ENCODE measurements at places on chromosomes 13 and 19. TPM values are rescaled to one million over a fixed set of nuclear protein-coding genes. Genes with fewer than 3 reads are reported as not detected.

COX7A1 gene
- 0.79 TPM for total RNA-seq

GRCh38 chr13:70835371-70835770, 727.1 kb upstream of the KLHL1 start:
- no peak for DNase-seq

SPRY2 gene
- total RNA-seq: 12.9 TPM

PEAK3 gene
- 0.37 TPM for total RNA-seq

DNA sequence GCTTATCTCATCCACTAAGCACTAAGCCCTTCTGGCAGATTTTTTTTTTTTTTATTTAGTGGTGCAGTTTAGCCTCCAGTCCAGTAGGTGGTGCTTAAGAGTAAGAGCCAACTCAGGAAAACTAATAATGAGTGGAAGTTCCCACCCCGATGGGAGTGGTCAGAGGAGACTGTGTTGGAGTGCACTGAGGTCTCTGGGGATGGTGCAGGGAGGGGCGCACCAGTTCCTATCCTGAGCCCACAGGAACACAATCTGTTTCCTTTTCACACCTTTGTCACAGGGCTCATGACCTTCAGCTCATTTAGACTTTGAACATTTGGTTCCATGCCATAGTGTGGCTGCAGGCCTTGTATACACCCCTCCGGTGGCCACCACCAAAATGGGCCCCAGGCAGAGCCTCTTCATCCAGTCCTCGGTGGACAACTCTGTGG, 367.4 kb downstream of the SPRY2 start:
- DNase-seq: peak; percentile 18

MISP gene
- total RNA-seq: 1.1 TPM

LILRB5 gene
- 4.4 TPM for total RNA-seq

GRCh38 chr13:100707818-100708740, 33.5 kb upstream of the TMTC4 start:
- no peak for DNase-seq

DNA sequence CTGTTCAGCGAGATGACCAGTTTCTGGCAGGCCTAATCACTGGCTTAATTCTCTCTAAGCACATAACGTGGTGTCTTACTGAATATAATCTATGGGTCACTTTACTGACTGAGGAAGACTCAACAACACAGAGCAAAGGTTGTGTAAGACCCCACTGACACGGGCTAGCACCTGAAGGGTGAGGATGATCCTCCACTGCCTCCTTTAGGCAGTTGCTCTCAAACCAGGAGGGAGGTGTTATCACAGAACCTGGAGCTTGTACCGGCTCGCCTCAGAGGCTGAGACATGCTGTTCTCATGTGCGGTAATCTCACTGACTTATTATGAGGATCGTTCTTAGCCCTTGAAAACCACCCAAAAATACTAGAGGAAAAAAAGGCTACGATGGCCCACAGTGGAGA, 28.3 kb downstream of the RCBTB2 start:
- peak; percentile 37 for DNase-seq

GRCh38 chr13:41356786-41357185, 45.7 kb downstream of the NAA16 start:
- no peak for DNase-seq

DNA sequence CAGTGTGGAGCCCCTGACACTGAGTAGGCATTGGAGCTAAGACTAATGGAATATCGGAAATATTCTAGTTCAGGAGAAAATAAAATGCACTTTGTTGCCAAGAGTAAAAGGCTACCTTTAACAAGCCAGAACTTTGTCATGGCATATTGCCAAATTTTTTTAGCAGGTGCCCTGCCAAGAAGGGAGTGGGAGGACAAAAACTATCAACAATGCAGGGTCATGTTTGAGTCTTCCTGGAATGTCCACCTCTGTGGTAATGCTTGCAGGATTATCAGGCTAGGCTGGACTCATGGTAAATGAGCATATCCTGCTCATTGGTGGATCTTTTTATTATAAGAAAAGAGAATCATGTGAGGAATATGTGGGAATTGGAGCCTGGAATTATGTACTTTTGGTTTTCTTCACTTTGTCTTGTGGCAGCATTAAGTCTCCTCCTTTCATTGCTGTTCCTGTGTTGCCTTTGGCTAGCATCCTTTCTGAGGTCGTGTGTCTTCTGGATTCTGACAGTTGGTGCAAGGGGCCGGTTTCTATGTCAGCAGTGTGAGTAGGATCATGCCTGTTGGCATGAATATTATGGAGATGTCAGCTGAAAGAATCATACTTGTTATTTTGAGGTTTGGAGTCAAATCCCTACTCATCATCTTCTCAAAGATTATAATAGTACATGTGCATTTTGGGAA, 122.9 kb upstream of the SPRY2 start:
- no peak for DNase-seq

ZNF100 gene
- 20.3 TPM for total RNA-seq

ARRDC5 gene
- 17.4 TPM for total RNA-seq

GRCh38 chr13:113150550-113151365, 7.7 kb upstream of the PROZ start:
- no peak for DNase-seq

HPN gene
- total RNA-seq: 0.79 TPM

CGB8 gene
- total RNA-seq: not detected

RINL gene
- total RNA-seq: 5.2 TPM

GRCh38 chr13:103671547-103671946, 605.3 kb upstream of the SLC10A2 start:
- no peak for DNase-seq

- DNase-seq: no peak
Observed at GRCh38 chr13:95003019-95003813, 290.9 kb upstream of the SOX21 start.

DNA sequence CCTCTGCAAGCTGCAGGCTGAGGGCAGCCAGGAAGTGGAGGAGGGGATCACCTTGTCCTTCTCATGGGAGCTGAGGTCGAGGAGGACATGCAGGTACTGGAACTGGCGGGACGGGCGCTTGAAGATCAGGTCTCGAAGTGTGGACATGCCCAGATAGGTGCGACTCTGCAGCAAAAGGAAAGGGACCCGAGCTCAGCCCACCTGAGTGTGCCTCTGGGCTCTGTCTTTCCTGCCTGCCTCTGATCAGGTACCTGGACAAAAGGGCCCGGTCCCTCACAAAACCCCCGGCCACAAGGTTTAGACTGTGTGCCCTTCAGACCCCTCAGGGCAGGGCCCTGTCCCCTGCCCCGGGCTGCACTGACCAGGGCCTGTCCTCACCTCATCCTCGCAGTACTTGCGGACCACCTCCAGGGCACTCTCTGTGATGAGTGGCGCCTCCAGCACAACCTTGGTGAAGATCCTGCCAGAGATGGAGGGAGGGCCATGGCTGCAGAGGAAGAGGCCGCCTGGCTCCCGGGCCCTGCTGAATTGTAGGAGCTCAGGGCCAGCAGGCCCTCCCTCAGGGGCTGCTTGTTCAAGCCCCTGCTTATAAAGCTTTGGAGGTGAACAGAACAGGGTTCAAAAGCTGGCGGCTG, 12.5 kb upstream of the RSPH6A start:
- DNase-seq: no peak

Data from testis (tissue), 5 donors.